ENCODE measurements at places on chromosomes 4 and X.

DNA sequence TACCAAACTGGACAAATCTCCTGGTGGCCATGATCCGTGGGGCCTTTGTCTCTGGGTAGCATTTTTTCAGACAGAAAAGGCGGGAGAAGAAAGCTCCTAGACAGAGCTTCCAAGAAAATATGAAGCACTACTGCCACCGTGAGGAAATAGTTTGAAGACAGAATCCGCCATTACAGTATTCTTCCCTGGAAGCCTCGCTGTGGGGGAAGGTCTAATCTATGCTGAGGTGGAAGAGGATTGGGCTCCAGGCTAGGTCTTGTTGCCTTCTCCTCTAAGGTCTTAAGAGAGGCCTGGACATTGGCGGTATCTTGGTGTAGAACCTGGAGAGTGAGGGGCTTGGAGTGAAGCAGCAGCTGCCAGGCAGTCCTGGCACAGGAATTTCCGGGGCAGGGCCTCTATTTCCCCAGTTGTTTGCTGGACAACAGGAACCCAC, 218.9 kb downstream of the OR13H1 start:
- no peak for DNase-seq

DNA sequence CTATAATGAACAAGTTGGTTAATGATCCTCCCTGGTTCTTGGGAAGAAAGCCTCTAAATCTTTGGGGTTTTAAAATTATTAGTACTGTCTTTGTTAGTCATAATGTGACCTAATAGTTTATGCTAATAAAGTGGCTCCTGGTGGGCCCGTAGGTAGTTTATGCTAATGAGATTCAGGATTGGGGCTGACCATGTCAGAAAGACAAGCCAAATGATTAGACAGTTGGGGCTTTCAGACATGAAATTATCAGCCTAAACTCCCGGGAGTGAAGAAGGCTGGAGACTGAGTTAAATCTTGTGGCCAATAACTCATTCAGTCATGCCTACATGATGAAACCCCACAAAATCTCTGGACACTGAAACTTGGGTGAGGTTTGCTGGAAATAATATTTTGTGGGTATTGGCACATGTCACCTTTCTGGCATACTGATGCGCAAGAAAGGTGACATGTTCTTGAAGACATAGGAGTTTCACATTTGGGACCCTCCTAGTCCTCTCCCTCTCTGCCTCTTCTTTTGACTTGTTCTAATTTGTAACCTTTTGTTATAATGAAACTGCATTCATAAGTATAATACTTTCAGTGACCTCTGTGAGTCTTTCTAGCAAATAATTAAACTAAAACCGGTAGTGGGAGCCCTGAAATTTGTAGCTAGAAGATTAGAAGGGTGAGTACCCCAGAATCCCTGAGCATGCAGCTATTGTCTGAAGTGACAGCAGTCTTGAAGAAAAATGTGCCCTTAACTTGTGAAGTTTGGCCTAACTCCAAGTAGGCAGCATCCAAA, 196.8 kb upstream of the FSTL5 start:
- DNase-seq: no peak

DNA sequence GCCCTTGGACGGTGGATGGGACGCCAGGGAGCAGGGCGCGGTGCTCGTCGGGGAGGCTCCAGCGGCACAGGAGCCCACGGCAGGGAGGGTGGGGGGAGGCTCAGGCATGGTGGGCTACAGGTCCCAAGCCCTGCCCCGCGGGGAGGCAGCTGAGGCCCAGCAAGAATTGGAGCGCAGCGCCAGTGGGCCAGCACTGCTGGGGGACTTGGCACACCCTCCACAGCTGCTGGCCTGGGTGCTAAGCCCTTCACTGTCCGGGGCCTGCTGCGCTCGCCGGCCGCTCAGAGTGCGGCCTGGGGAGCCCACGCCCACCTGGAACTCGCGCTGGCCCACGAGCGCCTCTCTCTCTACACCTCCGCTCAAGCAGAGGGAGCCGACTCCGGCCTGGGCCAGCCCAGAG, 8.6 kb downstream of the CD38 start:
- DNase-seq: no peak

DNA sequence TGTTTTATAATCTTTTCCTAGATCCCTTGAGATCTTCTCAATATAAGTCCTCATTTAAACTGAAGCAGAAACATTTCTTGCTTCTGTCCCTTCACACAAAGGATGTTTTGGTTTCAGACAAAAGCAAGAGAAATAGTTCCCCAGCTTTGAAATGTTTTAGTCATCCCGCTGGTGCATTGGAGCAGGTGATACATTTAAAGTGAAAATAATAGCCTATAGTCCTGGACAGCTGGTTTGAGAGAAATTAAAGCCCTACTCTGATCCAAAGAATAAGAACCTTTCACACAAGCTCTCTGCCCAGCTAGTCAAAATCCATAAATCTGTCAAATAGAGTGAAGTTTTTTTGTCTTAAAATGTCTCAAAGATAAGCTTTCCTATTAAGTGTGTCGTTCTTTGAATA, 79.4 kb downstream of the LUZP4 start:
- DNase-seq: no peak

DNA sequence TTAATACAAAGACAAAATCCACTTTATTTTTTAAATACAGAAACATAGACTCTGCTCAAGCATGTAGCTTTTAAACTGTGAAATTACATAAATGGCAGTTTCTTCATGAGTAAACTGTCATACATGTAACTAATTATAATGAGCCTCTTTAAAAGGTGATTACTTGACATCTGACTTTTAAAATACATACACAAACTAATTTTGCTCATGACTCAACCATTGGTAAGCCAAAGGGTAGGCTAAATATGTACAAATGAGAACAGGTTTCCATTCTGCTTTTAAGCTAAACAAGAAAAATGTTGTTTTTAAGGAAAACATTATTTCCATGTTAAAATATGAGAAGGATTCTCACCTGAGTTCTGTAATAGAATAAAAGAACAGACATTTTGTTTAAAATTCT, 27.9 kb downstream of the CAMK2D start:
- DNase-seq: no peak

GRCh38 chr4:52574036-52574435, 85.1 kb downstream of the USP46 start:
- DNase-seq: no peak

- DNase-seq: no peak
Measured at GRCh38 chrX:13581554-13581953, 12.2 kb downstream of the EGFL6 start.

DNA sequence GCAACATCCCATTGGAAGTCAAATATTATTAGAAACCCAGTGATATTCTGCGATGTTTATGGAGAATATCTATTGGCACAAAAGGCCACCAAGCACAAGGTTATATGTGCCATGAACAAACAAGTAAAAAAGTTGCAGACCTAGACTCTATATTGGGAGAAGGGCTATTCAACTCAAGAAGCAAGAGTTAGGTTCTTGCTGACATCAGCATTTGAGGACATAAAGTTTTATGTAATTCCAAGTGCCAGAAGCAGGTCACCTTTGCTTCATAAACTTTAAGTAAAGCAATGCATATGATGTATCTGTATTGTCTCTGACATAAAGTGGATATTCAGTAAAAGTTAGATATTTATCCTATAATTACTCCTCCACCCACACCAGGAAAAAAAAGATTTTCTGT, 71.1 kb downstream of the MAGEB10 start:
- no peak for DNase-seq

- no peak for DNase-seq
Measured at GRCh38 chrX:134482371-134482770, 22.4 kb downstream of the HPRT1 start.

DNA sequence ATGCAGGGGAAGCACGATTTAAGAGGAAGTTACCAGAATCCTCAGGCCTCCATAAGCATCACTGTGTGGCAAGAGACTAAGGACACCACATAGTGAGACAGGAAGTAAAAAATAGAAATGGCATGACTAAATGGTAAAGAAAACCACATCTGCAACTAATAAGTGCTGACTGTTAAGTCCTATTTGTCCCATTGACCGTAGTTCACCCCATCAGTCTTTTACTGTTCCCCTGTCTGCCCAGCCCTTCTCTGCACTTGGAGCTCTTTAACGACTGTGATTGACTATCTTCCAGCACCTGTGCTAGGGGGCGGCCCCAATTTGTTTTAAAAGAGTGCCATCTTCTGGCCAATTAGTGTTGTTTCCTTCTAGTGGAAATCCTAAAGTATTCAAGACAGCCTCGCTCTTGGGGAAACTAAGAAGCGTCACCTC, 94.2 kb downstream of the MAOA start:
- DNase-seq: peak; percentile 22

DNA sequence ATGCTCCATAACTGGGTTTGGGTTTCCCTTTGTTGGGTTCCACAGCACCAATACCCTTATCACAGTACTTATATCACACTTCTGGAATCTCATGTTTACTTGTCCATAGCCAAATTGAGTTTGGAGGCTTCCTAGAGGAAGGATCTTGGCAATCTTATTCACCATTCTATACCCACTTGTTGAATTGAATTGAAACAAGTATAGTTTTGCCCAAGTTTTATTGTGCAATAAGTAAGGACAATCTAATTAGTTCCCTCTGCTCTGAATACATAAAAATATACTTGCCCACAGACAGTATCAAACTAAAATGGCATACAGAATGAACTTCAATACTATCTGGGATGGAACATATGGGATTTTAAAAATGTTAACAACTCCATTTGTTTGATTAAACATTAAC, 40.3 kb downstream of the SEC31A start:
- no peak for DNase-seq

DNA sequence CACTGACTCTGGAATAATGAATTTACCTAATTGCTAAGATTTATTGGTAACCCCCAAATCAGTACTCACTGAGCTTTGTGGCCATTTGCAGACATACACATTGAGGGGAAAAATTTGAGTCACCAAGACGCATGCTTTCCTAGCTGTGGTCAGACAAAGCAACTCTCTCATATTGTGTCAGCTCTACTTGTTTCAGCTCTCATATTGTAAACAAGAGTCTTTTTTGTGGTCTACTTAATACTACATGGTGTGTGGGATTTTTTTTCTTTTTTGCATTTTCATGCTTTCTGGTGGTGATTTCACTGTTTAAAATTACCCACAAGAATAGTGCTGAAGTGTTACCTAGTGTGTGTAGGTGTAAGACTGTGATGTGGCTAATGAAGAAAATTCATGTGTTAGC, 428.2 kb upstream of the GALNT7 start:
- no peak for DNase-seq

GRCh38 chr4:95068818-95069478, 311.2 kb downstream of the BMPR1B start:
- DNase-seq: no peak

- no peak for DNase-seq
Measured at GRCh38 chr4:89868999-89869589, 25.6 kb upstream of the MMRN1 start.

GRCh38 chr4:17597517-17597916, 16.9 kb upstream of the MED28 start:
- DNase-seq: no peak

DNA sequence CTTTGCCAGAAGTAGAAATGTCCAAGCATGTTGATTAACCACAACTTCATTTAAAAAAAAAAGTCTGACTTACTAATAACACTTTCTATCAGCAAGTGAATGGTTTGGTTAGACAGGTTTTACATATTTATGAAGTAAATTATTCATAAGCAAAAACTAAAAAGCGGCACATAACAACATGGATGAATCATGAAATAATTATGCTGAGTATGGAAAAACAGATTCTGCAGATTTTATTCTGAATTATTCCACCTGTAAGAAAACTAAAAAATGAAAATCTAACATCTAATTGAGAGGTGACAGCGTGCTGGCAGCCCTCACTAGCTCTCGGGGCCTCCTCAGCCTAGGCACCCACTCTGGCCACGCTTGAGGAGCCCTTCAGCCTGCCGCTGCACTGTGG, 173.5 kb downstream of the ADAM29 start:
- no peak for DNase-seq

DNA sequence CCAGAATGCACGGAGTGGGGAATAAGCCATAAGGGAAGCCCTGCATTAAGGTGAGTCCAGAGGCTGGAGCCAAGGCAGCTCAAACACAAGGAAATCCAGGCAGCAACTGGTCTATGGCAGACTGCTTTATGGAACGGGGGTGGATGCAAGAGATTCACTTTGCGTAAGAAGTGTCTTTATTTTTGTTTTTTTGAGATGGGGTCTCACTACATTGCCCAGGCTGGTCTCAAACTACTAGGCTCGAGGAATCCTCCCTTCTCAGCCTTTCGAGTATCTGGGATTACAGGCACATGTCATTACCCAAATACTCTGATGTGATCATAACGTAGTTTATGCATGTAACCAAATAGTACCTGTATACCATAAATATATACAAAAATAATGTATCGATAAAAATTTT, 199.5 kb downstream of the MAML3 start:
- DNase-seq: no peak

DNA sequence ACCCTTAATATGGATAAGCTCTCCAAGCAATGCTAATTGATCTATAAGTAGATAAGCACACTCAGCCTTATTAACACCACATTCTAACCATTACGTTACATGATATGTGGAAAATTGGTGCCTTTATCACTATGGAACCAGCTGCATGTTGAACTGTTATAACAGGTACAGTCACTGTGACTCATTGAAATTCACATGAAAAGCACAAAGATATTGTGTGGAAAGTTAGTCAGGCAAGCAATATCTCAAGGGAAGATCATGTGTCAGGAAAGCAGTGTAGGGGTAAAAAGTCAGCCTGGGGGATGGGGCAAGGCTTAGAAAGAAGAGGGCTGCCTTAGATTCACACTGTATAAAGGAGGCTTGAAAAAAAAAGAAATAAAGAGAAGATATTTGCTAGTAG, 313.7 kb upstream of the SMIM31 start:
- no peak for DNase-seq

DNA sequence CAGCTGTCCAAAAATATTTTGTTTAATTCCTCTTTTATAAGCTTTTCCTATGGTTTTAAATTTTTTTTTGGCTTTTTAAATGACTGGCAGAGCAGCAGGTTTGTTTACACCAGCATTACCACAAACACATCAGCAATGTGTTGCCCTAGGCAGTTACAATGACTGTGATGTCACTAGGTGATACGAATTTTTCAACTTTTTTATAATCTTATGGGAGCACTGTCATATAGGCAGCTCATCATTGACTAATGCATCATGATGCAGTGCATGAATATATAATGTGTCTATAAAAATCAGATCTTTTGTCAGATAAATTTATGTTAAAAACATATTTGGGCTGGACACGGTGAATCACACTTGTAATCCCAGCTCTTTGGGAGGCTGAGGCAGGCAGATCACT, 231.6 kb upstream of the SLIT2 start:
- DNase-seq: no peak

- no peak for DNase-seq
Measured at GRCh38 chr4:41797260-41797659, 48.7 kb upstream of the PHOX2B start.

DNA sequence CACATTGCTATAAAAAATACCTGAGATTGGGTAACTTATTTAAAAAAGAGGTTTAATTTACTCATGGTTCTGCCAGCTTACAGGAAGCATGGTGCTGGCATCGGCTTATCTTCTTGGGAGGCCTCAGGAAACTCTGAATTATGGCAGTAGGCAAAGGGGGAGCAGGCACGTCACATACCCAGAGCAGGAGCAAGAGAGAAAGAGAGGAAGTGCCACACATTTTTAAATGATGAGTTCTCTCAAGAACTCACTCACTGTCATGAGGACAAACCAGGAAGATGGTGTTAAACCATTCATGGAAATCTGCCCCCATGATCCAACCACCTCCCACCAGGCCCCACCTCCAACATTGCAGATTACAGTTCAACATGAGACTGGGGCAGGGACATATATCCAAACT, 10.0 kb upstream of the AFF1 start:
- DNase-seq: peak; percentile 25

- no peak for DNase-seq
Measured at GRCh38 chr4:139025841-139026240, 10.3 kb downstream of the NOCT start.

Measured in hepatic stellate cell (primary cell).